ENCODE measurements at places on chromosomes 5 and 9.
A peak's percentile ranks its signal among the peaks of the same experiment; 100 is the strongest.

DNA sequence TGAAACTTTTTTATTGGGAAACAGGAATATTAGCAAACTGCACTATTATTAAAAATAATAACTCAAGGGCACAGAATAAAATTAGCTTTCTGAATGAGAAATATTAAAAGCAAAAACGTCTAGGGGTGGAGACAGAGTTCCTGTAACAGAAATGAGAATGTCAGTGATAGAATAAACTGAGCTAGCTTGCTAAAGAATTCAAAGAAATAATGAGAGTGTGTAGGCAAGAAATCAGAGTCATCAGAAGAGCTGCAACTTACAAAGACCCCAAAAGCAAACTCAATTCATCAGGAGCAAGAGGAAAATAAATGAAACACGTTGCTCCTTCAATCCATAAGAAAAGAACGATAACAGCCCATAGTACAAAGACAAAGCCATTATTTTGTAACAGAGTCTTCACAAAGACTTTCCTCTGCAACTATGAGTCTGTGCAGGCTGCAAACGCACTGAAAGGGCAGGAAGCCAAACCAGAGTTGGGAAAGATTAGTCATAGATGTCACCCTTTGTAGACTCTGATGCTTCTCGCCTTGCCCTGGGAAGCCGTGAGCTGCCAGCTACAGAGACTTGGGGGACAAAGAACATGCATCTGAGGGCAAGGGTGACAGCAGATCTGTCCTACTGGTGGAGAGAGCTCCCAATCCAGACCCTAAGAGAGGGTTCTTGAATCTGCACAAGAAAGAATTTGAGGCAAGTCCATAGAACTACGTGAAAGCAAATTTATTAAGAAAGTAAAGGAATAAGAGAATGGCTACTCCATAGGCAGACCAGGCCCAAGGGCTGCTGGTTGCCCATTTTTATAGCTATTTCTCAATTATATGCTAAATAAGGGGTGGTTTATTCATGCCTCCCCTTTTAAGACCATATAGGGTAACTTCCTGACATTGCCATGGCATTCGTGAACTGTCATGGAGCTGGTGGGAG is 40.8 kb downstream of the SHC3 start:
- DNase-seq, result peak; percentile 98

DNA sequence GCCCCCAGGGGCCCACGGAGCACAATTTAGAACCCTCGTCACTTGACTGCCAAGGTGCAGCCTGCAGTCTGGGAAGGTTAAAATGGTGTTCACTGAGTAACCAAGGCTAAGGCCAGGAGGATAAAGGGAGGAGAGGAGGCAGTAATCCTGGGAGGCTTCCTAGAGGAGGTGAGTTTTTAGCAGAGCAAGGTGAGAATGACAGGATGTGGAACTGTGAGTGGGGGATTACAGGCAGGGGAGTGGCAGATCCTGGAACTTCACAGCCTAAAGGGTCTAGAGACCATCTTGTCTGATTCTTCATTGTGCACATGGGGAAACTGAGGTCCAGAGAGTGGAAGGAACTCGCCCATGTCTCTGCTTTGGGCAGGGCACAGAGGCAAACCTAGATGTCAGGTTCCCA is 42.5 kb upstream of the ASS1 start:
- DNase-seq, result no peak

- DNase-seq, result no peak
These were observed 852 bp downstream of the IL9 start for GRCh38 chr5:135894789-135895188.

DNA sequence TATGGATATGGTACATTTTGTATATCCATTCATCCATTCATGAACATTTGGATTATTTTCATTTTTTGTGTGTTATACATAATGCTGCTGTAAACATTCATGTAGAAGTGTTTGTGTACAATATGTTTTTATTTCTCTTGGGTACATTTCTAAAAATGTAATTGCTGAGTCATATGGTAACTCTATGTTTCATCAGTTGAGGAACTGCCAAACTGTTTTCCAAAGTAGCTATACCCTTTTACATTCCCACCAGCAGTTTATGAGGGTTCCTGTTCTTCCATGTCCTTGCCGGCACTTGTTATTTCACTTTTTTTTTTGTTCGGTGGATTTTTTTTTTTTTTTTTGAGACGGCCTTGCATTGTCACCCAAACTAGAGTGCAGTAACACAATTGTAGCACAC is 54.0 kb upstream of the MCCC2 start:
- peak; percentile 5 for DNase-seq

DNA sequence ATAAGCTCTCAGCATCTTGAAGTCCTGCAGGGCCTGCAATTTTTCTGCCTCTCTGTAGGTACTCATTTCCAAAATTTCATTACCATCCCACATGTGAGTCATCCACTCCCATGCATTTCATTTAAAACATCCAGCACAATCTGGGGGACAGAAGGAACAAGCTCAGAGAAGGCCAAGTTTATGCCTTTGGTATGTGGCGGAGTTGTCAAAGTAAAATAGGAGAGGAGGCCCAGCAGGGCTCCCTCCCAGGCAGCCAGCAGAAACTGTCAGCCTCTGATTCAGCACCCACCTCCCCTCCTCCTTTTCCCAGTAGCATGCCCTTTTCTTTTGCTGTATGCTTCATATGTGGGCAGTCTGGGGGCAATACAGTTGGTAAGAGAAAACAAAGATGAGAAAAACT is 126.4 kb upstream of the ZNF366 start:
- DNase-seq, result peak; percentile 89

GRCh38 chr5:19978476-19978875 is 9.5 kb downstream of the CDH18 start:
- peak; percentile 2 for DNase-seq

DNA sequence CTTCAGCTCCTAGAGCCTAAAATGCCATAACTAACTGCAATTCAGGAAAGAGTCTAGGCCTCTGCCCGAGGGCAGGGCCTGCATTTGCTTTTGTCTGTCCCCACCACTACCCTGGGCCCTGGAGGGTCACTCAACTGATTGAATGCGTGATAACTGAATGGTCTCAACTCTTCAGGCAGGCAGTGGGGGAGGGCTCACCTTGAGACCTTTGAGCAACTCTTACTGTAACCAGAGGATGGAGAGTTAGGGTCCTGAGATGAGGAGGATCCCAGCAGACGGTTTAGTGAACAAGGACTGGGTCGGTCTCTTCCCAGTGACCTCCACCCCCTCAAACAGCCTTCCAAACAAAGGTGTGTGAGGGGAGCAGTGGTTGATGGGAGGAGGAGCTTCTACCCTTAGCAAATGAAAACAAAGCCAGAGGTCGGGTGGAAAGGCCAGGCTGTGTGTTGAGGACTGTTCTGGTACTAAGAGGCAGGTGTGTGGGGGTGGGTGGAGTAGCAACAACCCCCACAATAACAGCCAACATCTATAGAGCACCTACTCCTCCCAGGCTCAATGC is 59.4 kb downstream of the CXXC5 start:
- no peak for DNase-seq

- peak; percentile 50 for DNase-seq
These were observed 80.6 kb upstream of the SIMC1 start for GRCh38 chr5:176157656-176158055.

- DNase-seq, result no peak
These were observed 65.3 kb downstream of the OLFM1 start for GRCh38 chr9:135152614-135153334.
